Parietal lobe (tissue), 2 donors: ENCODE measurements at places on chromosomes 3 and 15. TPM values are rescaled to one million over a fixed set of nuclear protein-coding genes. Genes with fewer than 3 reads are reported as not detected.

The CFAP92 gene
- 1.6 TPM for total RNA-seq

The MON1A gene
- 16.6 TPM for total RNA-seq

The EIF2B5 gene
- total RNA-seq, result 61.7 TPM

The LDHAL6B gene
- not detected for total RNA-seq

The CMTM8 gene
- 0.63 TPM for total RNA-seq

The SLC9A9 gene
- total RNA-seq, result 5.0 TPM

The CAND2 gene
- 25.7 TPM for total RNA-seq

The FBXO40 gene
- total RNA-seq, result not detected

The SLC22A14 gene
- 1.3 TPM for total RNA-seq

The STXBP5L gene
- total RNA-seq, result 27.2 TPM

The MYO9A gene
- 204 TPM for total RNA-seq

The MAPKAPK3 gene
- total RNA-seq, result 5.3 TPM

The C3orf52 gene
- total RNA-seq, result 0.63 TPM

The PDZRN3 gene
- total RNA-seq, result 96.4 TPM

The GOLGA6A gene
- total RNA-seq, result not detected
